RCC 7860 (cell line): ENCODE measurements at places on chromosomes 5 and 9.

DNA sequence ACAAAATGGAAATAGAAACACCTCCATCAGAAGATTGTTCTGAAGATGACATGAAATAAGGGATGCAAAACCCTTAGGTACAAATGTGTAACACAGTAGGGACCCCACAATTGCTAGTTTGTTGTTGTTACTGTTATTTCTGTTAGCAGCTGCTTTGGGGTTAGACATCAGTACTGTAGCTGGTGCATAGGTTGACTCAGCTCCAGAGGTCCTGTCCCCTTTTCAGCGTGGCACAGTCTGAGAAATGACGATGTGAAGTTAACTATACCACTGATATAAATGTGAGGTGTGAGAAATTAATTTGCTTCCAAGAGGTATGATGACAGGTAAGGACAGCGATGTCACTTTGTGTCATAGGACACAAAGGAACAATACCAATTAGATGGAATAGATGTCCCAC is 384.6 kb upstream of the KLF4 start:
- DNase-seq: no peak

GRCh38 chr9:4997631-4998030 is 12.6 kb downstream of the JAK2 start:
- DNase-seq: no peak

DNA sequence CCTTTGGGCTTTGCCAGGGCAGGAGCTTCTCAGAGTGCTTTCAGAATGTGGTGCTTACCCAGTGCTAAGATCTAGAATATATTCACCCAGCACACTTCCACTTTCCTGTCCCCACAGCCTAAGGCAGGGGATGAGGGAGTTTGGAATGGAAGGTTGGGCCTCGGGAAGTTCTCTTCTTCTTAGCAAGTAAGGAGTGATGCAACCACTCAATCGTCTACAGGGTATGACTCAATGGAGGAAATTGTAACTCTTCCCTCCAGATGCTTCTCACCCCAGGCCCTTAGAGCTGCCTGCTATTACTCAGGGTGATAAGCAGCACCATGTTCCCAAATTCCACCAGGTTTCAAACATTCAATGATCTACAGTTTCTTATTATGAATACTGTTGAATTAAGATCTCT is 30.8 kb upstream of the AGGF1 start:
- no peak for DNase-seq

- no peak for DNase-seq
Observed at GRCh38 chr9:126061575-126061974, 265.1 kb upstream of the MVB12B start.

DNA sequence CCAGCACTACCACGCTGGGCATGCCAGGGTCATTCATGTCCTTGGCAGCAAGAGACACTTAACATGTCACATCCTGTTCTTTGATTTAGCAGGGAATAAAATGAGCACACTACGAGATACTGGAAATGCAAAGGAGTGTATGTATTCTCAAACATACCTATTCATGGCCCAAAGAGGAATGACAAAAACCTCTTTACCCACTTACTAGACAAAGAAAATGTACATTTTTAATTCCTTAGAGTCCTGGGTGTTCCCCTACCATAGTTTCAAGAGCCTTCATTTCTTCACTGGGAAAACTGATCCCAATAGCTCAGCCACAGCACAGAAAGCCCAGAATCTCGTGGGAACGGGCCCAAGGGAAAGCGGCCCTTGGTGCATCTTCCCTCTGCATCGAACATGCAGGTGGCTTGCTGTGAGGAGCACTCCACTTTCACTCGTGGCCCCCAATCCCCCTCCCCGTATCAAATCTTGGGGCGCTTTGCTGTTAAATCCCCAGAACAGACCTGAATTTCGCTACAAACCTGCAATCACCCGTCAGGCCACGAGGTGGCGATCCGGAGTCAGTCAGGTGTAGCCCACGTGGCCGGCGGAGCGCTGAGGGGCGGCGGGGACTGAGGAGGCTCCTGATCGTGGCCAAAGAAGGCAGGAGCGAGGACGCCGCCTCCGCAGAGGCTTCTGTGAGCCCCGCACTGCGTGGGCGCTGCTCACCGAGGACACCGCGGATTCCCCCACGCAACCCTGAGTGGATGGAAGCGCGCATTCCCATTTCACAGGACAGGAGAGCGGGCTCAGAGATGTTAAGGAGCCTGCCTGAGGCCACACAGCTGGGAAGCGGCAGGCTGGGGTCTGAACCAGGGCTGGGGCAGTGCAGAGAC is 91.4 kb downstream of the LMX1B start:
- DNase-seq: peak; percentile 34

- no peak for DNase-seq
Observed at GRCh38 chr9:98807070-98807813, at the start of gene GALNT12. Gene GALNT12 (plus strand): TSS chr9:98807670. CDS start chr9:98807699, 29 bp downstream.

GRCh38 chr5:33370466-33370859 is 70.3 kb upstream of the TARS1 start:
- DNase-seq: no peak

- no peak for DNase-seq
Observed at GRCh38 chr5:14413331-14413750, 168.3 kb upstream of the OTULINL start.

DNA sequence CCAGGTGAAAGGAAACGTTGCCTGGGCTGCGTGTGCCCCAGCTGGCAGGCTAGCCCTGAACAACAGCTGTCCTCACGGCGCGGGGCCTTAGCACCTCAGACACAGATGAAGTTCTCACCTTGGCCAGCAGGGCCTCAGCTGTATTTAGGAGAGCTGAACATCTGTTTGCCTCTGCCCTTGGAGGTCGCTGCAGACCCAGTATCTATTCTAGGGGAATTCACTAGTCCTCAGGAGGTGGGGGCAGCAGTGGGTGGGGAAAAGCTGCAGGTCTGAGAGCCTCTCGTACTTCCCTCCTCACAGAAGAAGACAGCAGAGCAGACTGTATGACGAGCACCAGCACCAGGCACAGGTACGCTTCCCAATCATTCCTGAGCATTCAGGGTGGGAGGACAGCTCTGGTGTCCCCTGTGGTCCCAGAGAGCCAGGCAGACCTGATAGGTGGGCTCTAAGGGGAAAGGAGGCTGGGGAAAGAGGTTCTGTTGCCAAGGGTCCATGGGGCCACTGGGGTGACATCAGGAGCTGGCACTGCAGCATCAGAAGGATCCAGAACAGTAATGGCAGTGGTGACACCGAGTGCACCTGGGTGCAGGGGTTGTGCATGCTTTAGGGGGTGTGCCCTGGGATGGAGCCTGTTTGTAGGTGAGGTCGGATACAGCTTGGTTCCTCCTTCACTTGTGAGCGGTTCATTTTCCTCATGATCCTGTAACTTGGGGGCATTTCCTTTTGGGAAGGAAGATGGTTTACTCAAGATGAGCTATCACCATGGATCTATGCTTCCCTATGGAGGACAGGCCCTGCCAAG is 13.8 kb downstream of the CD74 start:
- DNase-seq: no peak

DNA sequence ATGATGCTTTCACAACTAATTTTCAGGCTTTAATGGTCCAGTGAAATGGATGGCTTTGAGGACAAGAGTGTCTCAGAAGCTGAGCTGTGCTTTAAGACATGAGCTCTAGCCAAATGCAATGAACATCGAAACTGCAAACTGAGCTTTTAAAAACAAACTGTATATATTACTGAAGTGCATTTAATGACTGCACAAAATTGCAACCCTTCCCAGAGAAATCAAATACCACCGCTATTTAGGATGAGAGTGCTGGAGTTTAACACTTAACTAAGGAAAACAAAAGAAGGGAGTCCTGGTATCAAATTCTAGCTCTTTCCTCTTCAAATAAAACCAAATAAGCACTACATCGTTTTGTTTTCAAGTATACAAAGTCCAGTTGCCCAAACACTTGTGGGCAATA is 163.9 kb downstream of the SLF1 start:
- no peak for DNase-seq

- no peak for DNase-seq
Observed at GRCh38 chr5:42555797-42556196, 132.6 kb downstream of the GHR start.

GRCh38 chr5:395921-396530 is 47.0 kb upstream of the EXOC3 start:
- DNase-seq: no peak

DNA sequence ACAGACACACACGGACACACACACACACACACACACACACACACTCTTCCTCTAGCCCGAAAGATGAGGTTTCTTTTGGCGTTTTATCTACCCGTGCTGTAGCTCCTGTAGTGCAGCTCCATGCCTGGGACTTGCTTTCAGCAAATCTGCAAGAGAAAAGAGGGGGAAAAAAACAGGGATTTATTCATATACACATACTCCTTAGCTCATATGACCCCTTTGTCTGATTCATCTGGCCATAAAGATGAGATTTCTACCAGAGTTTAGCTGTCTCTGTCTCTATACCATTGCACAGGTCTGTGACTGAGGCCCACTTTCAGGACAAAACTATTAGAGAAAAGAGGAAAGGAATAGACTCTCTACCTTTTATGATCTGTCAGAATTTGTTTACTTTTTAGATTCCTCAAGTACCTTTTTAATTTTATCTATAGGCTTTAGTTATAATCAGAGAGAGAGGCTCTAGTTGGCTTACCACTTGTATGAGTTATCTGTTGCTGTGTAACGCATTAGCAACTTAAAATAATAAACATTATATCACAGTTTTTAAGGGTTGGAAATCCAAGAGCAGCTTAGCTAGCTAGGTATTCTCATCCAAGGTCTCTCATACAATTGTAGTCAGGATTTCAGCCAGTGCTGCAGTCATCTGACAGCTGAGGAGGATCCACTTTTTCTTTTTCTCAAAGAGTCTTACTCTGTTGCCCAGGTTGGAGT is 14.7 kb downstream of the SNX2 start:
- no peak for DNase-seq

- no peak for DNase-seq
Observed at GRCh38 chr5:151480384-151481293, 33.2 kb downstream of the SLC36A1 start.

GRCh38 chr5:19739671-19740070 is 248.3 kb downstream of the CDH18 start:
- no peak for DNase-seq

DNA sequence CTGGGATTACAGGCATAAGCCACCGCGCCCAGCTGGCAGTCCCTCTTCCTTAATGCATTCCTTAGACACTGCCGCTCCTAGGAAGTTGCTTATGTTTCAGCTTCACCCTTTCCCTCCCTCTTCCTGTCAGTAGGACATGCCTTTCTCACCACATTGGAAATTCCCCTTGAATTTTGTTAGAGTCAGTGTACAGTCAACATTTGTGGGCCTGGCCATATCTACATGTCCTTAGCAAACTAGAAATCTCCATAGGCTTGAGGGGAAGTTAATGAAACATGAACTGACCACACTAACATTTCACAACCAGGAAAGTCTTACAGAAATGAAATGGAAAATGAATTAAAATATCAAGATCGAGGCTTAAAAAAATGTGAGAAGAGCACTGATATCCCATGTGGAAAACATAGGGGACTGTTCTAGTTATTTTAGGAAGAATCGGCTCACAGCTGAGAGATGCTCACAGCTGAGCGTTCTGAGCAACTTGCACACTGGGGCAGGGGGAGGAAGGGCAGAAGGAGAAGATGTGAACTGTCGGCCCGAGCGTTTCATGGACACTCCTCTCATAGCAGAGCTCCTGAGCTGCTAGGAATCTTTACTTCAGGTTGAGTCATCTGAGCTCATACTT is 21.1 kb upstream of the LVRN start:
- DNase-seq: peak; percentile 97

DNA sequence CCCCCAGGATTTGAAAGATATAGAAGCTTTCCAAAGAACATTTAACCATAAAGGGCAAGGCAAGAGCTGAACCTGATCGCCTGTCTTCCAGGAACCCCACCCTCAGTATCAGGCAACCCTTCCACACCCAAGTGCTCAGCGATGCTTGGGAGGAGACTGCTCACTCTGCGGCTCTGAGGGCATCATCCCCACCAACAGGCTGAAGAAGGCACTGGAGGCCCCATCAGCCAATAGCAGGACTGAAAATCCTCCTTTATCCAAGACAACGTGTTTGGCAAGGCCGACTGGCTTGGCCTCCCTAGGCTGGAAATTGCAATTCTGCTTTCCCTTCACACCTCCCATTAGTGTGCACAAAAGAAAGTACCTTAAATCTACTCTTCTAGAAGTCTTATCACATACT is 1.4 kb upstream of the PPP2CA start:
- no peak for DNase-seq

DNA sequence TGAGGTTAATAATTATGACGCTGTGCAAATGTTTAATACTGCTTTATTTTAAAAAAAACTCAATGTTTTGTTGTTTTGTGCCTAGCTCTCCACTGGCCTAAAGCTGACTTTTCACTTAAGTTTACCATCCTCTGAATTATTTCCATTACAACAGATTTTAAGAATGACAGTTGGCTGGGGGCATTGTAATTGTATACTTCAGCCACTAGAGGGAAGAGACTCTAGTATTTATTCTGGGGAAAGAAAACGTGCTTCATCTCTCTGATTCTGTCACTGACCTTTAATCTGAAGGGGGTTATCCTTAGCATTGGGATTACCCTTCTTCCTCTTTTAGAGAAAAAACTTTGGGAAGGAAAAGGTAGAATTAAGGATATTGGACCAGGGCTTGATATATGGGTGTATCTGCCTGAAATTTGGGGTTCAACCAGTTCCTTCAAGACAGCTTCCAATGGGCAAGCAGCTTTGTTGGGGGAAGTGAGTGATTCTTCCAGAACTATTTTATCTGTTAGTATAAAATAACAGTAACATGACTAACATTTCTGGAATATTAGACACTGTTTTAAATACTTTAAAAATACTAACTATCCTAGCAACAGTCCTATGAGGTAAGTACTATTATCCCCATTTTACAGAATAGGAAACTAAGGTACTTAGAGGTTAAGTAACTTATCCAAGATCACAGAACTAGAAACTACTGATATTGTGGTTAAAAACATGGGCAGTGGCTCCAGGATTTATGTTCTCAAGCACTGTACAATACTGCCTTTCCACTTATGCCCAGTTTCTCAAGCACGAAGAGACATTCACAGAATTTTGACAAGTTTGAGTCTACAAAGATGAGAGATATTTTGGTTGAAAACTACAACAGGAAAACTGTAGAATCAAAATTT is 208.4 kb downstream of the CD180 start:
- DNase-seq: peak; percentile 22

- DNase-seq: no peak
Observed at GRCh38 chr5:18114151-18114757, 480.0 kb downstream of the TAF11L14 start.

DNA sequence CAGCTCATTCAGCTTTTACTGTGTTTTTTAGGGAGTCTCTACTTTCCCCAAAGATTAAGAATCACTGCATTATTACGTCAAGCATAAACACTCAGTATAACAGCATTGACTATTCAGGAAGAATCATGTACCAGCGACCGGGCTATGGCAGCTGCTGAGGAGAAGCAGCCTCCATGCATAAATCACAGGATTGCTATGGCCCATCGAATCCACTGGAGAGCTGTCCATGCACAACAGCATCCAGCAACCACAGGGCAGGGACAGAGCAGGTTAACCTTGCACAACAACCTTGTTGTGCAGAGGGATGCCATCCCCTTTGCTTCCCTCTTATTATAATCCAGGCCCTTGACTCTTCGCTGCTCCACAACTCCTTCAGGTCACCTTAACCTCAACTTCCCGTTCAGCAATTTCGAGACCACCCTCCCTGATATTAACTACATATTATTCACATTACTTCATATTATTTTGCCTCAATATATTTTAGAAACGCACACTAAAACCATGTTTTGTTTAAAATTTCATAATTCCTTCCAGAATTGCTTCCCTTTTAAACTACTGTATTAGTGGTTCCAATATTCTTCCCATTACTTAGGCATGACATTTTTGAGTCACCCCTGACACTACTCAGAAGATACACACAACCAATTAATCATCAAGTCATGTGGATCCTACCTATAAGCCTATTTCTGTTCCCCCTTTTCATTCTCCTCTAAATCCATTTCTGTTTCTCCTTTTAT is 991 bp downstream of the IARS1 start:
- DNase-seq: peak; percentile 37
